ENCODE measurements at places on chromosomes 5 and 9.

DNA sequence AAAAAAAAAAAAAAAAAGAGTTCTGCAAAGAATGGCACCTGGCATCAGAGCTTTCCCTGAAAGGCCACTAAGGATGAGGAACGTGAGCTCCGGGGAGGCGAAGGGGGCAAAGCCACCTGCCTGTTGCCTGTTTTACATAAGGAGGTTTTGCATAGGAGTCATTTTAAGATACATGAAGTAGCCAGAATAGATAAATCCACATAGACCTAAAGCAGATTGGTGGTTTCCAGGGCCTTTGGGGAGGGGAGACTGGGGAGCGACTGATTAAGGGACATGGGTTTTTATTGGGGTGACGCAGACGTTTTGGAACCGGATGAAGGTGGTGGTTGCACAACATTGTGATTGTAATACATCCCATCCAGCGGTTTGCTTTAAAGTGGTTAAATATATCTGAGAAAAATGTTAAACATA, 7.1 kb downstream of the NEK6 start:
- no peak for DNase-seq

DNA sequence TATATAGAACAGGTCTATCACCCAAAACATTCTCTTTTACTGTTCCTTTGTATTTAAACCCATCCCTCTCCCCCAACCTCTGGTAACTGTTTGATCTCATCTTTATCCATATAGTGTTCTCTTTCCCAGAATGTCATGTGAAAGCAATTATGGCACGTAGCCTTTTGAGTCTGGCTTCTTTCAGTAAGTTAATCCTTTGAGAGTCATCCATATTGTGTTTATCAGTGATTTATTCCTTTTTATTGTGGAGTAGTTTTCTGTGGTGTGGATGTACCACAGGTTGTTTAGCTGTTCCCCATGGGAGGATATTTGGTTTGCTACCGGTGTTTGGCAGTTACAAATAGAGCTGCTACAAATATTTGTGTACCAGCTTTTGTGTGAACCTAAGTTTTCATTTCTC, 38.0 kb downstream of the HMGXB3 start:
- no peak for DNase-seq

DNA sequence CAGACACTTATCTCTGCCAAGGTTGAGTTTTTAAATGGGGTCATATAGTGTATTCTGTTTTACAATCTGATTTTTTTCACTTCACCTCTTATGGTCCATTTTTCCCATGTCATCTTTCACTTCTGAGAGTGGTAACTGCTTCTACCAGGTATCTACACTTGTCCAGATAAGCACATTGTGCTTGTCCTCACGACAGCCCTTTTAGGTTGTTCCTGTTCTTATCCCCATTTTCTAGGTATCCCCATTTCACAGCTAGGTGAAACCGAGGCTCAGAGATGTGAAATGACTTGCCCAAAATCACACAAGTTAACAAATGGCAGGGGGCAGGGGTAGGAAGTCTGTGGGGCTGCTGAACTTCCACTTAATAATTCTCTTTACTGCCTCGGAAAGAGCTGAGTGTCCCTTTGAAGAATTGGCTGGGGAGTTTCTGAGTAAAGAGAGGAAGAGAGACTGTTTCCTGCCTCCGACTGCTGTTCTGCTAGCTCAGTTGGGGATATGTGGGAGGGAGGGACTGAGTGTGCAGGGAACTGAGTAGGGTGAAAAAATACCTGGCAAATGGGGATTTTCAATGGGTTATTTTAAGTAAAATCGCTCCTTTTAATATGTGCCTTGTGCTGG, 255.4 kb downstream of the GRIA1 start:
- no peak for DNase-seq

GRCh38 chr9:89529243-89530035, 31.5 kb upstream of the SEMA4D start:
- DNase-seq, result no peak

DNA sequence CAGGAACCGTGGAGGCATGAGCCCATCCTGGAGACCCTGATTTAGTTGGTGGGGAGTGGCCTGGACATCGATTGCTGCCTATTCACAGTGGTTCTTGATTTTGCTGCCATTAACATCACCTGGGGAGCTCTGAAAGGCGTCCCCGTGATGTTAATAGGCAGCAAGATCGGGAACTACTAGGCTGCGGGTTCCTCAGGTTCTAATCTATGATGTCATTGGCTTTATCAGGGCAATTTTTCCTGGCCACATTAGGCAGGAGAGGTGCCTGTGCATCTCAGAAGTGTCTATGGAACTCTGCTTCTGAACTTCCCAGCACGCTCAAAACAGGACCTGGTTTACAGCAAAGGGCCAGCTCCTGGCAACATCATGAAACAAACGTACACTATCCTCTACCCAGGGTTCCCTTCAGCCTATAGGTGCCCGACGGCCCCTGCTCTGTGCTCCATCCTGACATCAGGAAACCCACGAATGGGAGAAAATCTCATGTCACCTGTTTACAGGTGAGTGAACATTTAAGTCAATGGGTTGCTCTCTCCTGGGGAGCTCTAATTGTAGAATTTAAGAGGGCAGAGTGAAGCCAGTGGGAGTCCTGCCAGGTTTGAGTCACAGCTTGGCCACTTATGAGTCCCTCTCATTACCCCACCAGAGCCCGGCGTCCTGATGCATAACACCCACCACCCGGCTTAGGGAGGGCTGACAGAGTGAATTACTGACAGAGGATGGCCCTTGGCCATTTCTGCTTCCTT, 49.4 kb downstream of the ROPN1L start:
- DNase-seq, result no peak

DNA sequence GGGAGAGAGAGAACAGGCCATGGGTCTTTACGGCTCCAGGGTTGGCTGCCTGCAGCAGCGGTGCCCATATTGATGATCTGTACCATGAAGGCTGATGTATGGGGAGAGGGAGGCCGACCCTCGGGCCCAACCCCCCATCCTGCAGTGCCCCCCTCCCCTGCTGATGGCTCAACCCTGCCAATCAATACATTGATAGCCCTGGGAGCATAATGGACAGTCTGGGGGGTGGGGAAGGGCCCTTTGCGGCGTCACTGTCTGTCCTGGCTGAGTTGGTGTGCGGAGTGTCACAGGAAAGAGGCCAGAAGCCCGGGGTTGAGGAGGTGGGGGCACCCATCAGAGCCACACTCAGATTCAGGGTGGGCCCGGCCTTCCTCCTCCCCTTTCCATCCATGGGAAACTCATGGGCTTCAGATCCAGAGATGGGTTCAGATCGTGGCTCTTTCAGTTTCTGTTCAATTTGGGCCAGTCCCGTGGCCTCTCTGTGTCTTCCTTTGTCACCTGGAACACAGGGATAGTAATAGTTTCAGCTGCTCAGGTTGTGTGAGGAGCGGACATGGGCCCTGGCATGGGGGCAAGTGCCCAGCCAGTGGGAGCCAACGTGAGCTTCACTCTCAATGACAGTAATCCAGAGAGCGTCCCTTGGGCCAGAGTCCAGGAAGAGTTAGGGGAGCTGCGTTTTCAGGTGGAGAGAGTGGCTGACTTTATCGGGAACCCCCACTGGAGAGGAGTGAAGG, 9.5 kb downstream of the FGF18 start:
- no peak for DNase-seq

DNA sequence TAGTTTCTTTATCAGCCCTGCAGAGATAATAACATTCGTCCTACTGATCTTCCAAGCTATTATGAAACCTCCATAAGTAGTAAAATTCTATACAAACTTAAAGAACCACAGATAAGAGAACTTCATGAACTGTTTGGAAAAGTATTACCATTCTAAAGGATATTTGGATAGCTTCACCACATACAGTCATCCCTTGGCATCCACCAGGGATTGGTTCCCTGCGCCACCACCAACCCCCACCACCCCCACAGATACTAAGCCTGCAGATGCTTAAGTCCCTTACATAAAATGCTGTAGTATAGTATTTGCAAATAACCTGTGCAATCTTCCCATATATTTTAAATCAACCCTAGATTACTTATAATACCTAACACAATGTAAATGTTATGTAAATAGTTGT, 61.4 kb upstream of the SHISAL2B start:
- DNase-seq, result no peak

GRCh38 chr5:169917500-169917899, 62.8 kb downstream of the INSYN2B start:
- DNase-seq, result no peak

- no peak for DNase-seq
These were observed 101.8 kb downstream of the TMEM167A start for GRCh38 chr5:82975396-82975795.

GRCh38 chr9:14993901-14994554, 83.8 kb upstream of the FREM1 start:
- DNase-seq, result no peak

DNA sequence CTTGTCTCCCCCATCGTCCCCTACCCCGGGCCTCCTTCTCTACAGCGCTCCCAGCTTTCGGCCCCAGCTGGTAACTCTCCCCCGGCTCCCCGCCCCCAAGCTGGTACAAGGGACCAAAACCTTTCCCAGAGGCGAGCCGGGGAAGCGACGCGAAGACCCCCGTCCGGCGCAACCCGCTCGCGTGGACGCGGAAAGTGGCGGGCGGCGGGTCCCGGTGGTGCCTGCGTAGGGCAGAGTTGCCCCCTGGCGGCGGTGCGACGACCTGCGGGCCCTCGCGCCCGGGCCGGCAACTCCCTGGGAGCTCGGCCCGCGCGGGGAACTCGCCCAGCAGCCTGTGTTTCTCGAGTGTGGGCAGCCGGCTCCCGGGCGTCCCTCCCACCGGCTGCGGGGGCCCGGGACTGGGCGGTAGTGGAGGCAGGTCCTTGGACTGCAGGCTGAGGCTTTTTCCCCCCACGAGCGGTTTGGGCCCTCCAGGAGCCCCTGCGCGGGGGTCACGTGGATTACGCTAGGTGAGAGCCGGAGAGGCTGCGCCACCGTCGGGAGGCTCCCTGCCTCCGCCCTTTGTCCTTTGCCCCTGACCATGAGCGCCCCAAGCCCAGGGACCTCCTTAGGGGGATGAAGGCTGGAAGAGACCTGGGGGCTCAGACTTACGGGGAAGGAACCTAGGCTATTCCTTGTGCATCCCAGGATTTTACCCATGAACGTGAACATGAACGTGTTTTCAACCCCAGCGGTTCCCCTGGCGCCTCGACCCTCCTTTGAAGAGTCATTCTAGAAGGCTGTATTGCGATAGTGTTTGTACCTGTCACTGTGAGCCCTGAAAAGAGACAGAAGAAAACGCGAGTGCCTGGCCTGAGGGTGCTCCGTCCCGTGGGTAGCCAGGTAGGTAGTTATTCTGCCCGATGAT, 2.9 kb upstream of the FOXD1 start:
- peak; percentile 76 for DNase-seq

DNA sequence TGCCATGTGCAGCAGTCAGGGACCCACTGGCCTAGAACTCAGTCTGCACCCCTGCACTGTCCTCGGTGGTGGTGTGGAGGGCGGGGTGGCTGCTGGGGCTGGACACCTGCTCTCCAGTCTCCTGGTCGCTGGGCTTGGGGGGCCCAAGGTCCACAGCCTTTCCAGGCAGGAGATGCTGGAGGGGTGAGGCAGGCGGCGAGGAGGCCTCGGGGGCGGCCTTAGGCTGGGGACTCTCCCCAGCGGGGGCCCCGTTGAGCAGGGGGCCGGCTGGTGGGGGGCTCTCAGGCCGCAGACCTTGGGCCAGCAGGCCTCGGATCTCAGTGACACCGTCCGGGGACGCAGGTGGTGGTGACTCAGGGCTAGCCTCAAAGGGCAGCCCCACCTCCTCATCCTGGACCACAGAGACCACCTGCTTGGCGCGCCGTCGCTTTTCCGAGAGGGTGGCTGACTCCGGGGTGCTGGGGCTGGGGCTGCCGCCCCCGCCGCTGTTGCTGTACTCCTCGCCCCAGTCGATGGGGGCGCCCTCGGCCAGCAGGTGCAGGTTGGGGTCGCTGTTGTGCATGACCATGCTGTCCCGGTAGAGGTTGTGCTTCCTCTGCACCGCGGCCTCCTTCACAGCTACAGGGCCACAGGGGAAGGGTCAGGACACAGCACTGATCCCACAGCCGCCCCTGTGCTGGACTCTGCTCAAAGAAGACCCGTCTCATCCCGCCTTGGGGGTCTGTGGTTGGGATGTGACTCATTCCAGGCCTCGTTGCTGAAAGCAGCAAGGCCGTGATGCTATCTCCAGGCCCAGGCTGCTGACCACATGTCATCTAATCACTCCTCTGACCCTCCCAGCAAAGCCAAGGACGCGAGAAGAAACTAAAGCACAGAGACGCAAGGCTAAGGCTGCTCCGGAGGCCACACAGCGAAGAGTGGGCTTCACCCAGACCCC, 55.8 kb downstream of the LRSAM1 start:
- DNase-seq, result no peak

GRCh38 chr5:132065351-132065937, 5.0 kb downstream of the IL3 start:
- peak; percentile 58 for DNase-seq

- DNase-seq, result no peak
These were observed 486.2 kb upstream of the DAP start for GRCh38 chr5:11247224-11247623.
